H9 (cell line): ENCODE measurements at places on chromosomes 1 and 21.

DNA sequence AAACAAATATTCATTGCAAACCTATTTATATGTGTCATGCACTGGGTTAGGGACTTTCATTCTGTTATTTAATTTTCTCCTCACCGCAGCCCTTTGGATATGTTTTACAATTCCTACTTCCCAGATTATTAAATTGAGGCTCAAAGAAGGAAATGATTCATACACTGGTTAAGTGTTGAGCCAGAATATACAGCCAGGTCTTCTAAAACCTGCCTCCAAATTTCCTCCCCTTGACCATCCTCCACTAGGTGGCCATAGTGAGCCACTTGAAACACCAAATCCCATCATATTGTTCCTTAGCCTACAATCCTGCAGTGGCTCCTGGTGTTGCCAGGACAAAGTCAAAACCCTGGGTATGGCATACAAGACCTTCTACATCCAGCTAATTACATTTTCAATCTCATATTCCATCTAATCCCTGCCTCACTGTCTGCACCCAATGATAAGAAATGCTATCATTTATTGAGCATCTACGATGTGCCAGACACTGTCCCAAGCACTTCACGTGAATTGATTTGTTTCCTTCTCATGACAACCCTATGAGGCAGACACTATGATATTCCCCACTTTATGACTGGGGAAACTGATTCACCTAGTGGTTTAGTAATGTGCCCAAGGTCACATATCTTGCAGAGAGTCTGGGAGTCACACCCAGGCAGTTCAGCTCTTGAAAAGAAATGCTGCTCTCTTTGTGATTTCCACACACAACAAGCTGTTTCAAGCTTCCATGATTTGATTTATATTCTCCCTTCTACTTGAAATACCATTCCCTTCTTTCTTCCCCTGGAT is 23.6 kb upstream of the KIRREL1 start:
- peak; percentile 62 for DNase-seq

DNA sequence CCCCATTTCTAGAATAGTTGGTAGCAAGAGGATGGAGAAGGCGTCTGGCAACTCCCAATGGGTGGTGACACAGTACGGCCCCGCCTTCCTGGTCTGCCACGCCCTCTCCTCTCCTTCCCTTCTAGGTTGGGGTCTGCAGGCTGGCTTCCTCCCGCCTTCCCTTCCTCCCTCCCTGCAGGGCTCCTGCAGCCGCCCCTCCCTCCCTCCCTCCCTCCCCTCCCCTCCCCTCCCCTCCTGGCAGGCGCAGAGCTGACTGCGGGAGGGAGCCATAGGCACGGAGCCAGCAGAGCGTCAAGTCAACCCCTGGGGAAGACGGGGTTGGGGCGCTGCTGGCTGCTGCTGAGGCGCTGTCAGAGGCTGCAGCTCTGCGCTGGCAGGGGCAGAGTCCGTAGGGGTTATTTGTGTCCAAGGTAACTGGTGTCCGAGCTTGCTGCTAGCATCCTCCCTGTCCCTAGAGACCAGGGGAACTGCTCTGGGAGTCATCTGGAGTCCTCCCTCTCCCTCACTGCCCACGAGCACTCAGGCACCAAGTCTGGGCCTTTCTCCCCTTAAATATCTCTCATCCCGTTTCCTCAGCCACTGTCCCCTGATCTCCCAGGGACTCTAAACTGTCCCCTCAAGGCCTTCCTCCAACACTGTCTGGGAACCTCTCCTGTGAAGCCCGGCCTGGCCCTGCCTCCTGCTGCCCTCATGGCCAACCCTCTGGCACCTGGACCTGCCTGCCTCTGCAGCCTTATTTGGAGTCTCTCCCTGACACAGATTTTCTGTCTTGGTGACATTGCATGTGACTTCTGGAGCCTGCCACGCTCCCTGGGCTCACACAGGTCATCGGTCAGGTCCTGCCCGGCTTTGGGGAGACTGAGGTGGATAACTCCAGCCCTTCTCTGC is 57.4 kb upstream of the ACOT11 start:
- DNase-seq = peak; percentile 93

- DNase-seq = no peak
Measured at GRCh38 chr1:118021668-118022067, 92.1 kb downstream of the WDR3 start.

GRCh38 chr1:240084337-240084736 is 7.3 kb upstream of the FMN2 start:
- no peak for DNase-seq

DNA sequence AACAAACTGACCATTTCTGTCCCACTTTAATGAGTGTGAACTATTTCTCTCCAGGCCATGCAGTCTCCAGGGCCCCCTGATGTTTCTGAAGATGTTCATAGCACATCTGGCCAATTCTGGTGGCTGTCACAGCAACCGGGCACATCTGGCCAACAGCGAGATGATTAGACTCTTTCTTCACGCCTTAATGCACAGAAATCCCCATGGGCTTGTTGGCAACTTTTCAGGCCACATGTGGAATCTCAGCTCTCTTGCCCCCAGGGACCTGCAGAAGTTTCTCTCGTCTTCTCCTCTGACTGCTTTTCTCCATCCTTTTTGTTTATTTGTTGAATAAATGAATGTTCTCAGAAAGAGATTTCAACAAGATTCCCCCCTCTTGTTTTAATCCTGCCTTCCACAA is 71.2 kb upstream of the HMGB4 start:
- no peak for DNase-seq

DNA sequence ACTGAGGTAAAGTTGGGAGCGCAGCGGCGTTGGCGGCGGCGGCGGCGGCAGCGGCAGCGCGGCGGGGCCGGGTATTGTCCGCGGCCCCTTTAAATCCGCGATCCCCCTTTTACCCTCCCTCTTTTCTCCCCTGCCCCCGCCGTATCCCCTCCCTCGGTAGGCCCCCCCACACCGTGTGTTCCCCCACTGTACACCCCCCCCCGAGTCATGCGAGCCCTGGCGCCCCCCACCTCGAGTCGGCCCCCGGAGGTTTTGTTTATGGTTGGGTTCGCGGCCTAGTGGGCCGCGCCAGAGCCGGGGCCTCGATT is 169 bp downstream of the UBAP2L start:
- DNase-seq = no peak

DNA sequence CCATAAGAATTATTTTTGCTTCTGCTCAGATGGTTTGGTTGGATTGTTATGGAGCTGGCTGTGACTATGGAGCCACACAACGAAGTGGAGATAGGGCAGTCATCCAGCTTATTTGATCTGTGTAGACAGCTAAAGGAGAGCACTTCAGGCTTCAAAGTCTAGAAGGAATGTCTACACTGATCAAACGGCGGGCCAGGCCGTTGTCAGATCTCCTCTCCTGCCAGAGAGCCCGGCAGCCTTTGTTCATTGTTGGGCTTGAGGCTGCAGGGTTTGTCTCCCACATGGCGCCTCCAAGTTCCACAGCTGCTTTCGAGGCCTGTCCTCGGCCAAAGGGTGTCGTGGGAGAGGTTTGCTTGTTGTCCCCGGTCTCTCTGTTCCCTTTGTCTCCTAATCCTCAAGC is 2.8 kb upstream of the STMN1 start:
- DNase-seq = no peak

- no peak for DNase-seq
Measured at GRCh38 chr1:98903261-98903660, 101.4 kb downstream of the PLPPR5 start.

- no peak for DNase-seq
Measured at GRCh38 chr1:39453603-39454002, 37.8 kb upstream of the BMP8A start.

DNA sequence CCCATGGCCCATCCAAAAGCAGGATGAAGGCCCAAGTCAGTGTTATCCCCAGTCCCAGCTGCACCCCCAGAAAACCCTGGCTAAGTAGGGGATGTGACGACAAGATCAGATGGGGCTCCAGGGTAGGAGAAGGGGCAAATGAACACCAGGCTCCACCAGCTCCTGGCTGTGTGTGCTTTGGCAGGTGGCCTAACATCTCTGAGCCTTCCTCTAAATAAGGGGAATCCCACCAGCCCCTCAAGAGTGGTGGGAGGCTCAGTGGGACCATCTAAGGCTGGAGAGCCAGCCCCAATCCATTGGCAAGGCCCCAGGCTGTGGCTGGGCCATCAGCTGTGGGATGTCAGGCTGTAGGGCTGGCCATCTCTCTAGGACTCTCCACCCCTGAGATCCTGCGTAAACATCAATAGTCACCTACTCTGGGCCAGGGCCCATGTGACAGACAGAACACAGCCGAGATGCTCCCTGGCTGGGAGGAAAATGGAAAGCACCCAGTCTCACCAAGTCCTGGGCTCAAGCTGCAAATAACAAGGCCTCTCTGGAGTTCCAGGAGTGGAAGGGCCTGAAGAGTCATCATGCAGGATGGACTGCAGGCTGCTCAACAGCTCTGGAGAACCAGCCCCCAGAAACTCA is 7.5 kb downstream of the SDC3 start:
- DNase-seq = no peak

- no peak for DNase-seq
Measured at GRCh38 chr1:92118826-92119225, 38.7 kb downstream of the BTBD8 start.

DNA sequence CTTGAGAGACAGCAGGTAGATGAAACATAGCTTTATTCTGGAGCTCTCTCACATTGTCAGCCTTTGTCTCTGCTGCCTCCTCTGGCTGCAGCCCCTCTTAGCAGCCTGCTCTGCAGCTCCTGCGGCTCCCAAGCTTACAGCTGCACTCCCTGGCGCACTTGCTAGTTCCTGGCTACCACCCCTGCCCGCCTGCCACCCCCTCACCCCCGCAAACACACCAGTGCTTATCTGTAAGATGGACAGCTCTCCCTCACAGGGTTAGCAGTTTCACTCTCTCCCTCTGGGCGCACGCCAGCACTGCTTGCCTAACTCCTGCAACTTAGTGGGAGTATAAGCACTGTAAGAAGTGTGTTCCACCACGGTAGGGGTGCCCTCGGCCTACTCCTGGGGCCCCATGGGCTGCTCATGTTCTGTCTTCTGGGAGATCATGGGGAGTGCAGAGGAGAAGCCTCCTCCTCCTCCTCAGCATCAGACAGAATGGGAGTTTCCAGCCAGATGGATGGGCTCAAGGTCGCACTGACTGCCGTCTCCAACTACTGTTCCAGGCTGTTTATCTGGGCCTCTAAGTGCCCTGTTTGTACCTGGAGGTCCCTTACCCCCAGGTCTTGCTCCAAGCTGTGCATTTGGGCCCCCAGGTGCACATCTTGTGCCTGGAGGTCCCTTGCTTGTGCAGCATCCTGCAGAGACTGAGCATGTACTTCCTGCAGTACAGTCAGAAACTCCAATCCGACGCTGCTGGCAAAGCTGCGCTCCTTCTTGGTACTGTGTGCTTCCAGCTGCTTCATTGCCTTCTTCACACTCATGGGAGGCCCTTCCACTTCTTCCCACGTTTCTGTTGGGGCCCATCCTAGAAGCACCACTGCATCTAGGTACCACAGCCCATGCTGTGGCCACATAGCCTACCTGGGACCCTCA is 1388.1 kb downstream of the AMY1C start:
- DNase-seq = peak; percentile 89
